AG04450 (cell line): ENCODE measurements at places on chromosomes 4 and X.

GRCh38 chr4:111494971-111495370, 650.3 kb upstream of the FAM241A start:
- DNase-seq, result no peak

DNA sequence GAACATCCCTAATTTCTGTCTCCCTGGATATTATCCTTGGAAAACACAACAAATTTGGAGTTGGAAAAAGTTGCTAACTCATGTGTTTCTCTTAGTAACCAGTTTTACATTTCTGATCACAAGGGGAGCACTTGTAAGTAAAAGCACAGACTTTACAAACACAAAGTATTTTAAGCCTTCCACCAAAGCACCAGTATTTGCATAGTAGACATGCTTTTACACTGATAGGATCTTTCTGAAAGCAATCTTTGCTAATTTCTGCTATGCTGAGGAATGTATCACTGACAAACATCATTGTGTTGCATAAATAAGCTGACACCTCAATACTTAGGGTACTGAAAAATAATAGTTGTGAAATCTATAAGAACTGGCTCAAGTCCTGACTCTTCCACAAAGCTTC, 100.6 kb downstream of the MID1 start:
- DNase-seq, result no peak

GRCh38 chrX:103467156-103467555, 52.1 kb downstream of the RAB40A start:
- no peak for DNase-seq

- no peak for DNase-seq
Measured at GRCh38 chr4:160141206-160141605, 1038.3 kb downstream of the RAPGEF2 start.

DNA sequence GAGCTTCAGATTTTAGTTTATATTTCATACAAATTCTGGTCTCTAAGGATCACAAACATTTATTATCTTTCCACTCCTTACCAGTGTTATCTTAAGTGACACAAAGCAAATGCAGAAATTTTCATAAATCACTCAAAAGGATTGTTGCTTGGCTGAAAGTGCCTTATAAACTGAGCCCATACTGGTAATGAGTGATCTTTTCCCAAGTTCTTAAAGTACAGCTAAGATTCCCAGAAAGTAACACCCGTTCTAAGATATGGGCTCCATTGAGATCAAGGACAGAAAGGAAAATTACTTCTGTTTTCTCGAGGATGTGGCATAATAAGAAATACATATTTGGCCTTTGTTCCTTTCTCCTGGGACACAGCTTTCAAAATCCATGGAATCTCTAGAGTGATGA, 313.7 kb downstream of the ARHGAP24 start:
- DNase-seq, result no peak

DNA sequence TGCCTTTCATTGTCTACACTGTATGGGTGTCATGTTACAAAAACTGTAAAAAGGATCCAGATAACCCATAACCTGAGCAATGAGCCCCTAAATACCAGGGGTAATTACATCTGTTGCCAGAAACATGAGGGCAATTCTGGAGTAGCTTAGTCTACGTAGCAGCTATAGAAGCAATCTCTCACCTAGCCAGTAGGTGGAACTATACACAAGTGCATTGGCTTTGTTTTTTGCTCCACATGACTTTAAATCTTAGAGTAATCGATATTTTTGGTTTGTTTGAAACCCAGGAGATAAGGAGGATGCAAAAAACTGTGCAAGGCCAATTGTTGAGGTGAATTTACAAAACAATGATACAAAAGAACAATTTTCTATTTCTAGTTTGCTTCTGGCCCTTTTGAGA, 57.5 kb downstream of the GPR82 start:
- no peak for DNase-seq

DNA sequence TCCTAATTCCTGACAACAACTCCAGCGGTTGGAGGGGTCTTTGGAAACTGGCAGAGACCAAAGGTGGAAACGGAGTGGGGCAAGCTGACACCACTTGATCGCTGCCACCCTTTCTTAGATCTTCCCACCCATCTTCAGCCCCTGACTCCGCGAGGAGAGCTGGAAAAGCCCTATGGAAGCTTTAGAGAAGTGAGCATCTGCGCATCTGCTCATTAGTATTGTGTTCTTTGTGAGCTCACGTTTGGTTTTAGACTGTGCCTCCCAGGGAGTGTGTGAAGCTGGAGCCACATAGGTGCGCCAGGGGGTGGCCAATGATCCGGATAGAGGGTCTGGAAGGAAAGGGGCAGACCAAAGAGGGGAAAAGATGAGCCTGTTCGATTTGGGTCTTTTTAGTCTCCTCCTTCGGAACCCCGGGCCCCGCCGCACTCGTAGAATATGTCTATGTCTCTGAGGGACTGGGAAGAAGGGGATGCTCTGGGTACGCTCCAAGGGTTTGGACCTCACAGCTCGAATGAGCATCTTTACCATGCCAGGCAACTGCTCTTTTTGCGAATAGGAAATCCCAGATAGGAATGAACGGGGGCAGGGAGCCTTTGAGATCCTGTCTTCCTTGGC, 578 bp upstream of the DKK2 start:
- DNase-seq, result no peak

DNA sequence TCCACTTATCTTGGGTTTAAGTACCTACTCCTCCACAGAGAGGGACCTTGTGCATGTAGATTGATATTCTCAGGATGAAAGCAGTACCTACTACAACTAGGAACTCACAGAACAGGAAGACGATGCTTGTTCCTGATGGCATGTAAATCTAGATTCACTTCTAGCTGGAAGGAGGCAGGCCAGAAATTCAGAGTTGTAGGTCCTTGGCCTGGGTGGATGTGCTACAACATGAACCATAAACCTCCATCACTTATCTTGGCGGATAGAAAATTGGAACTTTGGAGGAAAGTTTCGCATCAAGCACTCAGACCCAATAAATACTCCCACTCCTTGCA, 9.3 kb upstream of the SMIM20 start:
- no peak for DNase-seq

- no peak for DNase-seq
Measured at GRCh38 chr4:143616771-143617170, 83.7 kb downstream of the FREM3 start.

DNA sequence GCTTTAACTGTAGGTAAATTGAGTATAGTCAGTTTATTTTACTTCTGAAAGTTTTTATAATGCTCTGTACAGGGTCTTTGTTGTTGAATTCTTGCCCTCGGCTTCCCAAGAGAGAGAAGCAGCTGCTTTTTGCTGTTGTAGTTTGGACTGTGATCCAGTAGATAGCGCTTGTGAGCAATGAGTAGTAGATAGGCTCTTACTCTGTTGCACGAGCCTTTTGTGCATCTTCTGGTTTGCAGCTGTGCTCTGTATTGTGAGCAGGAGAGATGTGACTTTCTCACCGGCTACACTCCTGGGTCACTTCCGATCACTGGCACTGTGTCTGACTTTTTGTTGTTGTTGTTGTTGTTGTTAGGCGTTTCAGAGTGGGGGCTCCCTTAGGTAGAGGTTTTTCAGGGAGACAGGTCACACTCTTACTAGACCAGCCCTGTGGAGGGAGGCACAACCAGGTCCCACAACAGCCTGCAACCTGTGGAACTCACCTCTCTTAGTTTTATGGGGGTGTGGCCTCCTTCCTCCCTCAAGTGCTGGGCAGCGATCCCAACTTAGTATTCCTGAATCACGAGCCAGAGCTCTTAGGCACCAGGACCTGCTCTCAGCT, 822.1 kb upstream of the GALNTL6 start:
- no peak for DNase-seq

GRCh38 chrX:12229986-12230385, 91.7 kb downstream of the FRMPD4 start:
- DNase-seq, result no peak

DNA sequence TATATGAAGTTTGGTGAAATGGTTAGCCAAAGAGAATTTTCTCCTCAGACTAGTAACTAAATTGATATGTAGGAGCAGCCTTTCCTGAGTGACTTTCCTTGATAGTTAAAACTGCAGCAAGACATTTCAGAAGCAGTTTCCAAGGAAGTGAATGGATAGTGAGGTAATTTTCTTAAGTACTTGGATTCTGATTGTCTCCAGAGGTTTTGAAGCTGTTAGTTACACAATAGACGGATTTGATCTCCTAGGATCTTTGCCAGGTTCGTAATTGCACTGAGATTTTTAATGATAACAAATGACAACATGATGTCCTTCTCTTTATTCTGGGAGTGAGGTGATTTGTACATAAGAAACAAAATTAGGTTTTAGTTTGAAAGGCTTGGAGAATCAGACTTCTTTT, 29.2 kb downstream of the PRRG1 start:
- no peak for DNase-seq

GRCh38 chrX:132171881-132172280, 44.1 kb upstream of the FRMD7 start:
- no peak for DNase-seq

GRCh38 chrX:137366018-137366633, 199.8 kb upstream of the ZIC3 start:
- DNase-seq, result no peak

- DNase-seq, result no peak
Measured at GRCh38 chr4:32462944-32463343, 1742.8 kb downstream of the PCDH7 start.

DNA sequence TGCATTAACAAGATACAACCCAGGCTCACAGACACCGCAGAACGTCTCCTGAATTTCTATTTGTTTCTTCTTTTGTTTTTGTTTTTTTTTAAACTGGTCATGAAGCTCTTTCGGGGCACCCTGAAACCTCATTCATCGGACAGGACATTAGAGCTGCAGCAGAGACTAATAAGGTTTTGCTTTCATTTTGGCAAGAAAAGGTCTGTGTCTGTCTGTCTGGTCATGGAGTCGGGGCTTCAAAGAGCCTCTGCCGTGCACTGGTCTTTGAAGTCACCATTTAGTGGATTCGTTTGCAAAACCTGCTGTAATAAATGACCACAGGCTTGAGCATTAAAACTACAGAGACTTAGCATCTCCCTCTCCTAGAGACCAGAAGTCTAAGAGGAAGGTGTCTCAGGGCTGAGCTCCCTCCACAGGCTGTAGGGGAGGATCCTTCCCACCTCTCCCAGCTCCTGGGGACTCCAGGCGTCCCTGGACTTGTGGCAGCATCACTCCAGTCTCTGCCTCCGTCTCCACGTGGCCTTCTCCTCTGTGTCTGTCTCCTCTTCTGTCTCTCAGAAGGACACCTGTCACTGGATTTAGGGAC, 247.5 kb downstream of the CRLF2 start:
- DNase-seq, result no peak

GRCh38 chr4:21769404-21770147, 179.0 kb downstream of the KCNIP4 start:
- DNase-seq, result no peak

GRCh38 chrX:19190902-19191301, 68.6 kb upstream of the ADGRG2 start:
- no peak for DNase-seq

GRCh38 chr4:158599150-158599549, 72.5 kb downstream of the C4orf46 start:
- DNase-seq, result no peak

- DNase-seq, result no peak
Measured at GRCh38 chr4:21474195-21474594, 474.4 kb downstream of the KCNIP4 start.

- no peak for DNase-seq
Measured at GRCh38 chrX:70485466-70485865, 40.8 kb downstream of the DLG3 start.

- DNase-seq, result no peak
Measured at GRCh38 chr4:62909238-62909637, 1500.0 kb downstream of the TECRL start.

DNA sequence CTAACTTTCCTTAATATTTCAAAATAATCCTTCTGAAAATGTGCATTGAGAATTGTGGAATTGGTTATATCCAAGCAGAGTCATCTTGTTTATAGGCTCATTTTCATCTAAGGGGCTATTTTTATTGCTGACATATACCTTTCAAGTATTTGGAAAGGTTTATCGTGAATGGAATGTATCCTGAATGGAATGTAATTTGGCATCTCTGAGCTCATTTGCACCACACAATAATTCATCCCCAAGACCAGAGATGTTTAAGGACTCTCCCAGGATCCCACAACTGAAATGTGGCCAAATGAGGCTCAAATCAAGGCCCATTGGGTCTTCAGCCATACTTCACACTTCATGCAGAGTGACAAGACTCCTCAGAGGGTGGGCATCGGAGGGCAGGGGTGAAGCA, 7.5 kb upstream of the SETD7 start:
- DNase-seq, result no peak

DNA sequence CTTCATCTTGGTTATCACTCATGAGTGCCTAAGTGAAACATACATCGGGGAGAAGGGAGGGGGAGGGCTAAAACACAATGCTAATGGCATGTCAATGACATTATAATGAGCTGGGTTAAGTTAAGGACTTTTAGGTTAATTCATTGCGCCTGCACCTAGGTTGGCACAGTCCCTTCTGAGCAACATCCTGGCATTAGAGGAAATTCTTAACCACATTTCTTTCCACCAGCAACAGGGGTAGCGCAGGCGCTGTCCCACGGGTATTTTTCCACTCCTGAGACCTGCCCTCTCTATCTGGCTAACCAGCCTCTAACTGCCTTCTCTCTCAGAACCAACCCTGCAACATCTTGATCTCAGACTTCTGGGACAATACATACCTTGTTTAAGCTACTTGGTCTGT, 39.0 kb upstream of the PROM1 start:
- DNase-seq, result no peak
